Chondrocyte (in vitro differentiated cells): ENCODE measurements at places on chromosomes 2 and 18. TPM values are rescaled to one million over a fixed set of nuclear protein-coding genes. Genes with fewer than 3 reads are reported as not detected.

Gene CIDEA
- total RNA-seq: not detected in 3 replicates

Gene IL1R2
- not detected in 3 replicates for total RNA-seq

Gene FSHR
- not detected in 3 replicates for total RNA-seq

Gene AFF3
- 113 to 172 TPM (median 127 TPM) in 3 replicates for total RNA-seq

Gene MTLN
- total RNA-seq: 12.5 to 25.6 TPM (median 17.3 TPM) in 3 replicates

Gene ITGA4
- total RNA-seq: 21.3 to 23.0 TPM (median 21.5 TPM) in 3 replicates

Gene C2orf80
- not detected in 3 replicates for total RNA-seq

DNA sequence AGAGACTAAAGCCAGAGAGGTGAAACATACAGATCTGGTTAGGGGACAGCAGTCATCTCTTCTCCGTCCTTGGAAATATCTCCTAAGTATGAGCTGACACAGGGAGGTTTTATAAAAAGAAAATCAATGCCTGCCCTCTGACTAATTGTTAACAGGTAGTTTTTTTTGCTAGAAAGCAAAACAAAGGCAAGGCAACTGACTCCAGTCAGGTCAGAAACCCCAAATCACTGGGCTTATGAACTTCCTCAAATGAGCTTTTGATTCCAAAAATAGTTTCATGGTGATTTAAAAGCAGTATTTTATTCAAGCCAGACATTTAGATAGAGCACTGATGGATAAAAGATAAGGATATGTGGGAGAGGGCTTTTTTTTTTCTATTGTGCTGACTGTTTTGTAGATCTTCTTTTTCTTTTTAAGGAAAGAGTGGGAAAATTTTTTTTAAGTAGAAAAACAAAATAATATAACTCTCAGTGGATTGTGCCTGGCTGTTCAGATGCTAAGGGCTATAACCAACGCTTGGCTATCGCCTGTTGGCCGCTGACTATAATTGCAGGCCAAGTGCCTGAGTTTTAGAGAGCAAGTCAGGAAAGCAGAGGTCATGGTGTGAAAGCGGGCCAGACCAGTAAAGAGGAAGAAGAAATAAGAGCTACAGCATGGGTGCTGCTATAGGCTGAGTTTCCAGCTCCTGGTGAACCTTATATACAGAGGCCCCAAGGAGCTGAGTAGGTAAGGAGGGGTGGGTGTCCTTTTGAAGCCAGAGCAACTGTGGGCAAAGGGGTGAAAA is 44.9 kb downstream of the MRPL35 start:
- peaks cover under 1% of the 10 kb centered on the region for H3K4me1 ChIP-seq
- no peak for DNase-seq
- H3K36me3 ChIP-seq: no peaks in the 10 kb centered on the region
- no peak overlapping the region for H3K27ac ChIP-seq
- H3K4me3 ChIP-seq: no peak overlapping the region

DNA sequence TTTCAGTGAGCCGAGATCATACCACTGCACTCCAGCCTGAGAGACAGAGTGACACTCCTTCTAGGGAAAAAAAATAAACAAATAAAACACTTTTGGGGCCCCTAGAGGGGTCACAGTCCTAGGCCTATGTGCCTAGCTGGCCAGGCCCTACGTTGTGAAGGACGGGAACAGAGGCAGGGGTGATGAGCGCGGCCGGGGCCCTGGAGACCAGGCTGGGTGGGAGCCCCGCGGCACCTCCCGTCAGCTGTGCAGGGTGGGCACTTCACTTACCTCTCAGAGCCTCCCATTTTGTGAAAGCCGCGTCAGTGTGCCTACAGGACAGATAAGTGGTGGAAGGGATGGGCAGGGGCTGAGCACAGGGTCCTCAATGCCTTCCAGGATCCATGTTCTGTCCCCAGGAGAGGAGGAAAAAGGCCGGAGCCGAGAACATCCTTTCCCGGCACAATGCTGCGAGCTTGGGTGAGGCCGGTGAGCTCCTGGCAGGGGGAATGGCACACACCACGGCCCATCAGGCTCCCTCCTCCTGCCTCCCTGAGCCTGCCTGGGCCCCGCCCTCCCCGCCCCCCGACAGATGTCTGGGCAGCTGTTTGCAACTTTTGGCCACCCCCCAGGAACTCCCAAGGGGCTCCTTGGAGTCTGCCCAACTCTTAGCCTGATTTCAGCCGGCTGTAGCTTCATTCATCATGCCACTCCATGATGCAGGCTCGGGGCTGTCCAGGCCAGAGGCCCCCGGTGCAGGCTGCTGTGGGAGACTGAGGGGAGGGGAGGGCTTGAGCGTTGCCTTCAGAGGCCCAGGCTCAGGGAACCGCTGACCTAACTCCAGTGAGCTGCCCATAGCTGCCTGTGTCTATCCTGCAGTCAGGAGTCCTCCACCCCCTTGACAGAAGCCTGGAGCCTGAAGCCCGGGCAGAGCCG is 196.5 kb downstream of the TFCP2L1 start:
- no peak overlapping the region for H3K27ac ChIP-seq
- DNase-seq: peak; percentile 77
- no peaks in the 10 kb centered on the region for H3K36me3 ChIP-seq
- H3K4me3 ChIP-seq: no peak overlapping the region

DNA sequence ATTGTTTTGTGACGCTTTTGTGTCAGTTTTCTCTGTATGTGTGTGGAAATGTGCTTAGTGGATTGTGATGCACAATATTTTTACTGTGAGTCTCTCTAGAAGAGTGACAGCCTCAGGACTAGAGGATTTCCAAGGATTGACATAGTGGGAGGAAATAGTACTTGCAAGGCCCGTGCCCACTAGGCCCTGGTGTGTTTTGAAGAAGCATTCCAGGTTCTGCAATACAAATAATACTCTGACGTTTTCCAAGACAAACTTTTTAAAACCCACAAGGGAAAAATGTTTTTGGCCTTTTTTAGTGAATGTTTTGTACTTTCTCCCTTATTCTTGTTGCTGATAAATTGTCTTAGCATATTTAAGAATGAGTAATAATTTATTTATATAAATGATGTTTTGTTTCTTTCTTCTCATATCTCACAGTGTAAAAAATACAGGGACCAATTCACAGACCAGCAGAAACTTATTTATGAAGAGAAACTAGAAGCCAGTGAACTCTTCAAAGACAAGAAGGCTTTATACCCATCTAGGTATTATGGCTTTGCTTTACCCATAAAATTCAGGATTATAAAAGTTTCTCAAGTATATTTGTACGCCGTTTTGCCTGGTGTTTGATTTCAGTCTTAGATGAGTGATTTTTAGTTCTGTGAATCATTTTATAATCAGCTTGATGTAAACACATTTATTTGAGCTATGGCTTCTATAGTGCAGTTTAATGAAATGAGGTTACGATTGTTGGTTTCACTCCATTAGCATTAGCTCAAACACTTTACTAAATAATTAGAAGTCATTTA is 165.6 kb downstream of the MYO1B start:
- H3K4me1 ChIP-seq: peaks cover 24% of the 10 kb centered on the region
- DNase-seq: no peak
- peak overlapping the region; percentile 76 for H3K27ac ChIP-seq
- H3K4me3 ChIP-seq: no peak overlapping the region
- peaks cover 37% of the 10 kb centered on the region for H3K36me3 ChIP-seq

GRCh38 chr2:204339212-204339715 is 206.0 kb upstream of the PARD3B start:
- no peak for DNase-seq
- peak overlapping the region; percentile 86 for H3K27ac ChIP-seq
- H3K4me1 ChIP-seq: peaks cover 32% of the 10 kb centered on the region
- peak overlapping the region; percentile 53 for H3K4me3 ChIP-seq

DNA sequence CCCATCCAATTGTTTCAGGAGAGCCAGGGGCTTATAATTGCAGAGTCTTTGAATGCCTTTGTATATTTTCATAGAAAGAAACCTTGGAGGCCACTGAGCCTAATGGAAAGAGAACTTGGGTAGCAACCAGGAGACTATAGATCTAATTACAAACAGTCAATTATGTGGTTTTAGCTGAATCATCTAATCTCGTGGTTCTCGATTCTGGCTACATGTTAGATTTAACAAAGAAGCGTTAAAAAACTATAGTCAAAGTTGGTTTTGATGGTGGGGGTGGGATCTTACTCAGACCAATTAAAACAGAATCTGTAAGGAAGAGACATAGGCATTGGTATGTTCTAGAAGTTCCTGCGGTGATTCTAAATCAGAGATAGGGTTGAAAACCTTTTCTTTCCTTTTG is 344.1 kb downstream of the CNTNAP5 start:
- DNase-seq: no peak
- H3K4me1 ChIP-seq: no peaks in the 10 kb centered on the region
- no peak overlapping the region for H3K4me3 ChIP-seq
- no peaks in the 10 kb centered on the region for H3K36me3 ChIP-seq
- H3K27ac ChIP-seq: no peak overlapping the region
- H3K27me3 ChIP-seq: peaks cover 2% of the 10 kb centered on the region

- DNase-seq: no peak
- no peak overlapping the region for H3K4me3 ChIP-seq
- no peaks in the 10 kb centered on the region for H3K36me3 ChIP-seq
Observed at GRCh38 chr2:239802185-239802649, 222.9 kb downstream of the NDUFA10 start.

DNA sequence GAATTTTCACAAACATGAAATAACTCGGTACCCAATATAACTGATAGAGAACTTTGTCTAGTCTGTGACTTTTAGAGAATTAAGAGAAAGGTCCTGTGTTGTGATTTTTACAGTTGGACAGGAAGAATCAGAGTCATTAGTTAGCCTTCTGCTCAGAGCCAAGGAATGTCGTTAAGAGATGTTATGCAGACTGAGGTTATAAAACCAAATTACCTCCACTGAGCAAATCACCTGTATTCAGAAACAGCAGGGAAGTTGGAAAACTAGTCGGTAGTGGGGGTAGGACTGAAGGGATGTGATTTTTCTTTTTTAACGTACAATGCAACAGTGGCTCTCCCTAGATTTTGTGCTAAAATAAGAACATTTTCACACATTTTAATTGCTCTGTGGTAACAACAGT is 18.5 kb downstream of the TANK start:
- DNase-seq: no peak
- peaks cover 5% of the 10 kb centered on the region for H3K4me1 ChIP-seq
- H3K36me3 ChIP-seq: peaks cover 21% of the 10 kb centered on the region
- H3K27ac ChIP-seq: no peak overlapping the region
- no peaks in the 10 kb centered on the region for H3K27me3 ChIP-seq

GRCh38 chr2:97992836-97993825 is 2.6 kb downstream of the TMEM131 start:
- peaks cover 29% of the 10 kb centered on the region for H3K4me1 ChIP-seq
- H3K36me3 ChIP-seq: peaks cover 5% of the 10 kb centered on the region
- no peak overlapping the region for H3K27ac ChIP-seq
- H3K27me3 ChIP-seq: no peaks in the 10 kb centered on the region

GRCh38 chr2:217866457-217866856 is 136.3 kb downstream of the TNS1 start:
- H3K27ac ChIP-seq: peak overlapping the region; percentile 17
- no peak overlapping the region for H3K4me3 ChIP-seq
- DNase-seq: no peak
- peaks cover 52% of the 10 kb centered on the region for H3K36me3 ChIP-seq
- H3K4me1 ChIP-seq: peaks cover 29% of the 10 kb centered on the region

GRCh38 chr2:19819097-19820065 is 82.4 kb downstream of the TTC32 start:
- H3K36me3 ChIP-seq: no peaks in the 10 kb centered on the region
- H3K4me3 ChIP-seq: no peak overlapping the region
- H3K27ac ChIP-seq: peak overlapping the region; percentile 64
- H3K4me1 ChIP-seq: peaks cover 57% of the 10 kb centered on the region
- H3K27me3 ChIP-seq: no peaks in the 10 kb centered on the region

- H3K27me3 ChIP-seq: peaks cover 89% of the 10 kb centered on the region
- H3K27ac ChIP-seq: no peak overlapping the region
- no peak overlapping the region for H3K4me3 ChIP-seq
- no peak for DNase-seq
Observed at GRCh38 chr18:59265246-59265973, 7.8 kb downstream of the RAX start.

GRCh38 chr2:33467413-33467812 is 9.0 kb upstream of the RASGRP3 start:
- no peak for DNase-seq
- H3K27ac ChIP-seq: no peak overlapping the region
- peaks cover 9% of the 10 kb centered on the region for H3K4me1 ChIP-seq

DNA sequence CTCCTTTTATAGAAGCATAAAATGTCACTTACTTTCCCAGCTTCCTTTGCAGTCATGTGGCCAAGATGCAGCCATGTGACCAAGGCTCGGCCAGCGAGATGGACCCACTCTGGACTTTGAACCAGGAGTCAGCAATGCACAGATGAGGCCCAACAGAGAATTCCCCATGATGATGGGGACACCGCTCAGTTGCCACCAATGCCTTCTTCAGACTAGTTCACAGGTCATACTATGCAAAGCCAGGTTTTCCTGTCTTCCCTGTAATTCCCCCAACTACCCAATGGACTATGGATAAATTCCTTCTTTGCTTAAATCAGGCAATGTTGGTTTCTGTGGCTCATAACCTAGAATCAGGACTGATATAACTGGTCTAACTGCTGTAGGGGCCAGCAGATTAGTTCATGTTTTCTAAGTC is 22.5 kb upstream of the REL start:
- no peak for DNase-seq
- no peak overlapping the region for H3K27ac ChIP-seq
- peaks cover 4% of the 10 kb centered on the region for H3K27me3 ChIP-seq

GRCh38 chr2:150466741-150467620 is 20.5 kb downstream of the RND3 start:
- no peak overlapping the region for H3K4me3 ChIP-seq
- no peaks in the 10 kb centered on the region for H3K27me3 ChIP-seq
- DNase-seq: no peak
- peaks cover 37% of the 10 kb centered on the region for H3K36me3 ChIP-seq
- H3K27ac ChIP-seq: peak overlapping the region; percentile 69
- peaks cover 64% of the 10 kb centered on the region for H3K4me1 ChIP-seq

- no peak for DNase-seq
- no peak overlapping the region for H3K4me3 ChIP-seq
- peak overlapping the region; percentile 33 for H3K27ac ChIP-seq
- H3K4me1 ChIP-seq: peaks cover 22% of the 10 kb centered on the region
Observed at GRCh38 chr2:46921676-46922448, 6.3 kb upstream of the MCFD2 start.

DNA sequence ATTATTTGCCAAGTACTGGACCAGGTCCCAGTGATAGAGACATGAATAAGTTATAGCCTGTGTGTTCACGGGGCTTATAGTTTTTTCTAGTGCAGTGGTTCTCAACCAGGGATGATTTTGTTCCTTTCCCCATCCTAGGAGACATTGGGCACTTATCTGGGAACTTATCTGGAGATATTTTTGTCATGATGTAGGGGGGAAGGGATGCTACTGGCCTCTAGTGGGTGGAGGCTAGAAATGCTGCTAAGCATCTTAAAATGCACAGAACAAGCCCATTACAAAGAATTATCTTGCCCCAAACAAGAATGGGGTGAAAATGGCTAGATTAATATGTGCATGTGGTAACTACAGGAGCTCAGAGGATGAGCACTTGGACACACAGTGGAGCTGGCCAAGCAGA is 75.2 kb downstream of the KLHL29 start:
- no peaks in the 10 kb centered on the region for H3K27me3 ChIP-seq
- no peaks in the 10 kb centered on the region for H3K36me3 ChIP-seq
- peaks cover 1% of the 10 kb centered on the region for H3K4me1 ChIP-seq
- H3K27ac ChIP-seq: no peak overlapping the region
- no peak overlapping the region for H3K4me3 ChIP-seq
- no peak for DNase-seq

DNA sequence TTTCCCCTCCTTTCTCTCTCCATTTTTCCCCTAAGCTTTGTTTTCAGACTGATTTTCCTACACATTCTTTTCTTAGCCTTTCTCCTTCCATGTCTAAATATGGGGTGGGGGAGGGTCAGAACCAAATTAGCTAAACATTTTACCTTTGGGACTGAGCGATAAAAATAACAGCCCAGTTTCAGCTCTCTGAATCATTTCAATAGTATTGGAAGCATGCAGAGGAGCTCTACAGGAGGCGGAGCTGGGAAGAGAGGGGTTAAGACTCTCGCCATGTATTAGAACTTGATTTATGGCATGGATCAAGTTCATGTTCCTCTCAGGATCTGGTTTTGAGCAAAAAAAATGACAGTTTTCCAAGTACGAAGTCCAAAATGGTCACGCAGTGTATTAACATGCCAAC is 109.1 kb downstream of the CPO start:
- DNase-seq: no peak
- H3K36me3 ChIP-seq: no peaks in the 10 kb centered on the region
- H3K27ac ChIP-seq: peak overlapping the region; percentile 29
